Effector CD4-positive, alpha-beta T cell (primary cell): ENCODE measurements at places on chromosomes 11 and 22.

DNA sequence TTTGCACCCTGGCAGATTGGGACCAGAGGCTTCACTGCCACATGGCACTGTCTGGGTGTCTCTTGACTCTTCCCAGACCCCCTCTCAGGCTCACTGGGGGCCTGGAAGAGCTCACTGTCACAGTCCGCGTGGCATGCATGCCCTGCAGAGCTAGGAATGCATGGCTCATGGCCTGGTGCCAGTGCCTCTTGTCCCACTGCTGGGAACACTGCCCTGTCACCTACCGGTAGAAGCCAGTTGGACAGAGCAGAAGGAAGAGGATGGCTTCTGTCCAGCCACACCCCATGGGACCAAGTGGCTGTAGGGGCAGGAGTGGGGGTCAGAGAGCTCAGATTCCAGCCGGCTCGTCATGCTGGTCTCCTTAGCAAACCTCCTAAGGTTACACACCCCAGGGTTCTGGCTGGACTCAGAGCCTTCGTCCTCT, 29.7 kb downstream of the MB start:
- no peak for DNase-seq

DNA sequence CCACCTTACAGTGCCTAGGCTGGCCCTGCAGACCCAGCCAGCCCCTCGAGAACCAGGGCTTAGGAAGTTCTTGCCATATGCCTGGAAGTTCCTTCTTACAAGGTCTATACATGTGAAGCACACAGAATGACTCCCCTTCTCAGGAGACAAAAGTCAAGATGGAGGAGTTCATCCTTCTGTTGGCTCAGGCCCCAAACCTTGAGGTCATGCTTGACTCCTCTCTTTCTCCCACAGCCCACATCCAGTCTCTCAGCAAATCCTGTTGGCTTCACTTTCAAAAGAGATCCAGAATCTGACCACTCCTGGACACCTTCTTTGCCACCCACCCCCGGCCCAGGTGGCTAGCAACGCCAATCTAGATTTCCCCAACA, 1.7 kb upstream of the CD248 start:
- no peak for DNase-seq

DNA sequence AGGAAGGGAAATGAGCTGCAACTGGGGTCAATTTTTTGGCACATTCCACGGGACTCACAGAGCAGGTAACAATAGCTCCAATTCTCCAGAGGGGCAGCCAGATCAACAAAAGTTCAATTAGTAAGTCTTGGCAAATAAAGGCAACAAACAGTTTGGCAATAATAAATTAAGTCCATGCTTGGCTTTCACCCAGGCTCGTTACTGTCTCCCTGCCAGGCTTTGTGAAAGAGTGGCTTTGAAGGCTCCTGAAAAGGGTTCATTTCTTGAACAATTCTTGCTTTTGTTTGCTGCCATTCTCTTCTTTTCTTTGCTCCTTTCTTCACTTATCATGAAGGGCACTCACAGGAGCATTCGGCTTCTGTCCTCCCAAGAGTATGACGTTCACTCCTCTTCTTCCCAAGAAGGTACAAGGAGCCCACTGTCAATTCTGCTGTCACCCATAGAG, 123.3 kb downstream of the APIP start:
- no peak for DNase-seq

DNA sequence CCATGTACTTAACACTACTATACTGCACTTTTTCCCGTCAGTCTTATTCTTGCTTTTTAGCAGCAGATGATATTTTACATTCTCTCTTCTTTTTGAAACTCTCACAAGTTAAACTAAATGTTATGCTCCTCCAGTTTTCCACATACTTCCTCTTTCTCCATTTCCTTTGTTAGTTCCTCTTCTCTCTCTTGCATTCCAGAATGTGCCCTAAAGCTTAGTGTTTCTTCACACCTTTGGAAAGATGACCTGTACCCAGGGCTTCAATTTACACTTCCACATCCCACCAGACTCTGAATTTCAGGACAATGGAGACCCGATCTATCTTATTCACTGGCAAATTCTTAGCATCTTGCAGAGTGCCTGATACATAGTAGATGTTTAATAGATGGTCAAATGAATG, 51.8 kb downstream of the APIP start:
- DNase-seq = no peak

GRCh38 chr11:78031629-78032028, 8.6 kb upstream of the KCTD14 start:
- DNase-seq = no peak

GRCh38 chr11:111683806-111684205, 81.6 kb downstream of the SIK2 start:
- no peak for DNase-seq

GRCh38 chr11:76767659-76768058, 15.5 kb upstream of the TSKU start:
- no peak for DNase-seq

DNA sequence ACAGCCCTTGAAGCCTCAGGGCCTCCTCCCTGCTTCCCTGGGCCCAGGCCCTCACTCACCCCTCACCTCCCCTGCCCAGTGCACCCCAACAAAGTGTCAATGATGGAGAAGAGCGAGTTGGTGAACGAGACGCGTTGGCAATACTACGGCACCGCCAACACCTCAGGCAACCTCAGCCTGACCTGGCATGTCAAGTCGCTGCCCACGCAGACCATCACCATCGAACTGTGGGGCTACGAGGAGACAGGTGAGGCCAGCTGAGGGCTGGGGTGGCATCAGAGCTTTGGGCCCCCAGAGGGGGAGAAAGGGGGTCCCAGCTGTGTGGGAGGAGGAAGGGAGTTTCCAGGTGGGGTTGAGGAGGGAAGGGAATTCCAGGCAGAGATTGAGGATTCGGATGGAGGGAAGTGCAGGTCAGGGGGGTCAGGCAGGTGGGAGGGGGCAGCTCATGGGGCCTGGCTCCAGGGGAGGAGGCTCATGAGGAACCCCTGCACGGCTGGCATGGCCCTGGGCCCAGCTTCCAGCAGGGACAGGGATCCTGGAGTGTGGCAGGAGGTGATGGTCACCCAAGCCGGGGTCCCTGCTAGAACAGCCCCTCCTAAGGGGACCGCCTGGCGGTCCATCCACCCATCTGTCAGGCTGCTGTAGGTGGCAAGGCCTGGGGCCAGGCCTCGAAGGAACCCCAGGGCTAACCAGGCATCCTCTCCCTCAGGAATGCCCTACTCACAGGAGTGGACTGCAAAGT, 2.9 kb downstream of the SUSD2 start:
- DNase-seq = no peak

- DNase-seq = no peak
These were observed 72.1 kb upstream of the SLC22A12 start for GRCh38 chr11:64518928-64519327.

- DNase-seq = no peak
These were observed 1949.4 kb upstream of the RAG2 start for GRCh38 chr11:38547462-38547861.

- peak; percentile 0 for DNase-seq
These were observed 60.5 kb upstream of the KCNQ1OT1 start for GRCh38 chr11:2760196-2760871.

GRCh38 chr22:46763051-46763705, 728 bp downstream of the TBC1D22A start:
- no peak for DNase-seq

DNA sequence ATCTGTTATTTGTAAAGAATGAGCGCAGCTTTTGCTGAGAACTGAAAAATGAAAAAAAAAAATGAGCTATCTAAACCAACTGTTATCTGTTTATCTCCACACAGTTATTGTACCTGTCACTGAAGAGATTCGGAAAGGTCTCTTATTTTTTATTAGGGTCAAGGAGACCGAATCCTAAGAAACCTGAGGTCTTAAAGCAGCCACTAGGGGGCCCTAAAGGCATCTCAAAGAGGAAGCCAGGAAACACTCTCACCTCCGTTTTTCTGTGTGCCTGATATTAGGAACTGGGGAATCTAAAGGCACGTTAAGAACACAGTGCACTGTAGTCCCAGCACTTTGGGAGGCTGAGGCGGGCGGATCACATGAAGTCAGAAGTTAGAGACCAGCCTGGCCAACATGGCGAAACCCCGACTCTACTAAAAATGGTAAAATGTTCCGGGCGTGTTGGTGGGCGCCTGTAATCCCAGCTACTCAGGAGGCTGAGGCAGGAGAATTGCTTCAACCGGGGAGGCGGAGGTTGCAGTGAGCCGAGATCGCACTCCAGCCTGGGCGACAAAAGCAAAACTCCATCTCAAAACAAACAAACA, 3.5 kb upstream of the LARGE1 start:
- DNase-seq = no peak
